ENCODE measurements at places on chromosomes 3 and 15. TPM values are rescaled to one million over a fixed set of nuclear protein-coding genes. Genes with fewer than 3 reads are reported as not detected.

GRCh38 chr3:195286115-195286872 is 15.3 kb upstream of the XXYLT1 start:
- peak; percentile 34 for DNase-seq

The CCDC54 gene
- 1.4 TPM for total RNA-seq

GRCh38 chr3:74001436-74001835 is 376.7 kb upstream of the PDZRN3 start:
- peak; percentile 31 for DNase-seq

The CACNA2D3 gene
- total RNA-seq = 6.3 TPM

DNA sequence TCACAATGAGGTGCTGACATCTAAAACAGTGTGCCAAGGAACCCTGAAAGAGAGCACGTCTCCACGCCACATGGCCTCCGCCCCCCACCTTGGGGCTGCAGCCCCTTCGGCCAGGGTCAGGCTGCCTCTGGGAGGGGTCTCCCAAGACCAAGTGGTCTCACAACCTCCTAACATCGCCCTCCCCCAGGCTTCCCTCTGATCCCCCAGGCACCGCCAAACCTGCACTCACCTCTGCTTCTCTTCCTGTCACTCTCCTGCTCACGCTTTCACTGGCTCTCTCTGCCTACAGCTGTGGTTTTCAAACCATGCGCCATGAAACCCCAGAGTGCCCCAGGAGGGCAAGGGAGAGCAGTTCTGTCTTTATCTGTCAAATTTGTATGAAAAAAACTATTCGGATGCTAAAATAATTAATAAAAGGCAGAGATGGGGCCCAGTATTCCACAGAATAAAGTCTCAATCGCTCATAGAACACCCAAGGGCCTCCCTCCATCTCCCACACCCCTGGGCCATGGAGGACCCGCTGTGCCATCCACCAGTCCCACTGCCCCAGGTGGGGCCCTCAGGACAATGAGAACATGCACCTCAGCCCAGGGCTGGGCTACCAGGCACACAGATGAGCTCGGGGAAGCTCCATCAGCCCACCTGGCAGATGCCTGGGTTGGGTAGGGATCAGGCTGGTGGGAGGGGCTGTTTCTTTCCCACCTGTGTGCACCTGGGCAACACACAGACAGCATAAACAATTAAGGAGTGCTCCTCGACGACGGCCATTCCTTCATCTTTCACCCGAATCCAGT is 21.5 kb downstream of the CYFIP1 start:
- DNase-seq = no peak

GRCh38 chr15:80208758-80209734 is 43.0 kb downstream of the CTXND1 start:
- no peak for DNase-seq

GRCh38 chr3:181317508-181317907 is 328.0 kb upstream of the DNAJC19 start:
- no peak for DNase-seq

- peak; percentile 23 for DNase-seq
Measured at GRCh38 chr3:4825436-4826236, 153.6 kb upstream of the BHLHE40 start.

- no peak for DNase-seq
Measured at GRCh38 chr15:89746386-89746780, 4.7 kb downstream of the MESP1 start.

DNA sequence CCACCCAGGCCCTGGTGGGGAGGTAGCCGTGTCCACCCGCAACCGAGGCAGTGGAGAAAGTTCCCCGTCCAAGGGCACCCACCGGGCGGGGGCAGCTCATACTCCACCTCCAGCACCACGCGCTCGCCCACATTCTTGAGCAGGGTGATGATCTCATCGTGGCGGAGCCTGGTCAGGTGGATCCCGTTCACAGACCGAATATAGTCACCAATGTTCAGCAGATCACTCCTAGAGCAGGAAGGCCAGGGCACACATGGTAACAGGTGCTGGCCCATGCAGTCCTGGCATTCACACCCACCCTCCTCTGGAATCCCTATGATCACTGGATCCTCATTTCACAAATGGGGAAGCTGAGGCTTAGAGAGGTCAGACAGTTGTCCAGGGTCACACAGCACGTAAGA is 15.8 kb downstream of the GRIP2 start:
- no peak for DNase-seq

The RETNLB gene
- total RNA-seq = not detected

- no peak for DNase-seq
Measured at GRCh38 chr3:143716731-143717130, 131.5 kb downstream of the SLC9A9 start.
